Fibroblast of lung (primary cell): ENCODE measurements at places on chromosomes 11 and 22. TPM values are rescaled to one million over a fixed set of nuclear protein-coding genes. Genes with fewer than 3 reads are reported as not detected.

SDF2L1 gene
- total RNA-seq, result 13.2 and 14.6 TPM in 2 replicates

- H3K4me1 ChIP-seq, result no peaks in the 10 kb centered on the region
- no peak for DNase-seq
- no peaks in the 10 kb centered on the region for H3K36me3 ChIP-seq
- no peak overlapping the region for H3K27ac ChIP-seq
- no peak overlapping the region for H3K4me3 ChIP-seq
Observed at GRCh38 chr22:26751217-26751616, 93.8 kb downstream of the MIAT start.

DNA sequence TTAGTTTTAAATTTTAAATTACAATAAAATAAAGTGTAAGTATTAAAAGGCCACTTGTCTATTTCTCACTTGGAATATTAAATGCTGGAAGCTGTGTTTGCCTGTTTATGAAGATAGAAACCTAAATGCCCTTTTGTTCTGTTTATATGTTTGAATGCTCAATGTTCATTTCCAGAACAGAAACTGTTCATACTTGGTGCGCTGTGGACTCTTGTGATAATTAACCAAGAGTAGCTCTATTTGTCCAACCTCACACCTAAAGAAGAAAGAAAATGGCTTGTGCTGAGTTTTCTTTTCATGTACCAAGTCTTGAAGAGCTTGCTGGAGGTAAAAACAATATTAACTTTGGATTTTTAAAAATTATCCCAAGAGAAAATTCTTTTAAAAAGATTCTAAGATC, 5.7 kb downstream of the C11orf54 start:
- DNase-seq, result no peak
- no peak overlapping the region for H3K4me3 ChIP-seq
- no peaks in the 10 kb centered on the region for H3K36me3 ChIP-seq
- H3K27me3 ChIP-seq, result no peaks in the 10 kb centered on the region
- H3K27ac ChIP-seq, result no peak overlapping the region

DNA sequence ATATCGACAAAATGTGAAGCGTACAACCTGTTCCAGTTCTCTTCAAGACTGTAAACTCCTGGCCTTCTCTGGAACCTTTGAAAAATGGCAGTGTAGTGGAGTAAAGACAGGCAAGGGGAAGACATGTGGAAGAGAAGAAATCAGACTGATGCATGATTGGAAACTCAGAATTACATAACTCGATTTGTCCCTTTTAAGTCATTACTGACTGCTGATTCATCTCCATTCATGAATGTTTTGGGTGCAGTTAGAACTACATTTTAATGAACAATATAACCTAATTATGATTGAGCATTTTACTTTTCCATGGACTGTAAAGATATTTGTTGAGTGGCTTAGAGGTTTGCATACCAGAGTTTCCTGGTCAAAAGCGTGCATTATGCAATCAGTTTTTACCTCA, 32.9 kb downstream of the FAT3 start:
- no peak overlapping the region for H3K4me3 ChIP-seq
- H3K27ac ChIP-seq, result no peak overlapping the region

TMEM191C gene
- total RNA-seq, result 0.51 and 2.6 TPM in 2 replicates

FOXR1 gene
- total RNA-seq, result not detected in 2 replicates

DNA sequence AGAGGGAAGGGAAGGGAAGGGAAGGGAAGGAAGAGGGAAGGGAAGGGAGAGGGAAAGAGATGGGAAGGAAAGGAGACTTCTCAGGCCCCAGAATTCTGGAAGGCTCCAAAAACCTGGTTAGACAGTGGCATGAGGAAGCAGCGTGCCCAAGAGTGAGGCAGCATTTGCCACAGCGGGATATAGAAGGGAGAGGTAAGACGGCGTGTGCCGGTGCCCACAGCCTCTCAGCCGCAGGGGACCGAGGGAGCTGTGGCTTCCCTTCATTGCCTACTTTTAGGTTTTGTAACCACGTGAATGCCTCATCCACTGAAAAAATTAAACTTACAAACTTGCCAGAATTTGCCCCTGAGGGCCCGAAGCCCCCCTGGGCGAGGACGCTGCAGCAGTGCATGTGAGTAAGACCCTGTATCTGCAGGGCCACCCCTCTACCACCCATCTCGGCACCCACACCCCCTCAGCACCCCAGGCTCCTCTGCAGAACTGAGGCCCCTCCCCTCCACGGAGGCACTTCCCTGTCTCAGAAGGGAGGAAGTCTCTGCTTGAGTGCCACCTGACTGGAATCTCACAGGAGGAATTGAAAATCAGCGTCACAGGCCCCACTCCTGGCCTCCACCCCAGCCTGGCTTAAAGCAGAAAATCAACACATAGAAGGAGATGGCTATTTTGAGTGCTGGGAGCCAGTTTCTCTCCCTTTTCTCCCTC, 58.1 kb downstream of the LINC01488 start:
- no peaks in the 10 kb centered on the region for H3K27me3 ChIP-seq
- no peaks in the 10 kb centered on the region for H3K4me1 ChIP-seq
- no peak overlapping the region for H3K4me3 ChIP-seq
- H3K36me3 ChIP-seq, result no peaks in the 10 kb centered on the region
- DNase-seq, result no peak
